ENCODE measurements at places on chromosomes 5 and 9. TPM values are rescaled to one million over a fixed set of nuclear protein-coding genes. Genes with fewer than 3 reads are reported as not detected.

DNA sequence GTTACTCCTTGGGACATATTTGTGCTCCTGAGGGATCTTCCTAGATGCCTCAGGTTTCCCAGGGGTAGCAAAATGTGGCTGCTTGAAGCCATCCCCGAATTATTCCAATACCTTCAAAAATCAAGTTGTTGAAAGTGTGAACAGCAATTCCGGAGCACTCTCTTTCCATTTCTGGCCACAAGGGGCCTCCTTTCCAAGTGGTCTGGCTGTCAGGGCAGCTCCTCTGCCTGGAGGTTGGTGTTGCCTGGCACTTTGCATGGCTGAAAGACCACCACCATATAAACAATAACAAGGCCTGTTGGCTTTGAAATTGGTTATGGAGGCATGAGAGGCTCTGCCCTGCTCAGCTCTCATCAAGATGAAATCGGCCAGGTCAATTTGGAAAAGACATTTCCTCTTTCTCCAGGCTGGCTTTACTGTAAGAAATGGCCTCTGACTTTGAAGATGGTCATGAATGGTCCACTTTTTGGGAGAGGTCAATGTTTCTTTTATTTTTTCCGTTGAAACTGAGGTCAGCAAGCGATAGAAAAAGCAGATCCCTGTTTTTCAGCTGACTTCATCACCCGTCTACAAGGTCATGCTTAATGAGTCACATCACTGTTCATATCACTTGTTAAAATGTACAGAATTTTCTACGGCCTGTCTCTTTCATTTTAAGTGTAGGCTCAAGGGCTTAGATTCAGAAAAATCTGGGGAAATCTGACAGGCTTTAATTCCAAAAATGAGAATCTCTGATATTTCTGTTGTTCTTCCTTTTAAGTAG is 481.1 kb upstream of the ZNF608 start:
- H3K36me3 ChIP-seq, result no peaks in the 10 kb centered on the region
- no peak overlapping the region for H3K27ac ChIP-seq
- DNase-seq, result no peak
- H3K4me1 ChIP-seq, result no peaks in the 10 kb centered on the region
- no peak overlapping the region for H3K4me3 ChIP-seq

DNA sequence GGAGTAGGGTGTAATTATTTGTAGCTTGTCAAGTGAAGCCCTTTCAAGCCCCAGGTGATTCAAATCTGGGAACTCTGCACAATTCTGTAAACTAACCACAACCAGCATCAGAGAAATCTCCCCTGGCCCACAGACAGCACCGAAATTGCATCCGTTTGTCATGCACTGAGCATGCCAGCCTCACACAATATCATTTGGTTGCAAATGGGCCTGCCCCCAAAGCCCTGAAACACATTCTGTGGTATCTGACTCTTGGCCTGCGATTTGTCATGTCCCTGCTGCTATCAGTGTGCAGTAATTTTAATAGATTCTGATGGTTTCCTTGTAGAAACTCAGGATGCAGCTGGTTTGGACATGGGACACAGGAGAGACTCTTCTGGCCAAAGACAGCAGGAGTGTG is 35.3 kb downstream of the SNX24 start:
- no peak overlapping the region for H3K27ac ChIP-seq
- no peak for DNase-seq
- H3K36me3 ChIP-seq, result no peaks in the 10 kb centered on the region
- H3K4me3 ChIP-seq, result no peak overlapping the region
- H3K27me3 ChIP-seq, result no peaks in the 10 kb centered on the region
- no peaks in the 10 kb centered on the region for H3K4me1 ChIP-seq

The NAIP gene
- polyA plus RNA-seq, result 0.83 TPM

The TNC gene
- not detected for polyA plus RNA-seq

The F12 gene
- 0.16 TPM for polyA plus RNA-seq

The COL23A1 gene
- not detected for polyA plus RNA-seq

Measured in CD4-positive, CD25-positive, alpha-beta regulatory T cell (primary cell).